ENCODE measurements at places on chromosomes 11 and 22.

- peak; percentile 93 for DNase-seq
Observed at GRCh38 chr22:21045585-21046294, at the start of gene LRRC74B. TSS of gene LRRC74B (plus strand) at chr22:21045946. CDS start at chr22:21045987, 41 bp downstream.

GRCh38 chr22:20798974-20799373, 25.1 kb downstream of the SERPIND1 start:
- DNase-seq, result no peak

DNA sequence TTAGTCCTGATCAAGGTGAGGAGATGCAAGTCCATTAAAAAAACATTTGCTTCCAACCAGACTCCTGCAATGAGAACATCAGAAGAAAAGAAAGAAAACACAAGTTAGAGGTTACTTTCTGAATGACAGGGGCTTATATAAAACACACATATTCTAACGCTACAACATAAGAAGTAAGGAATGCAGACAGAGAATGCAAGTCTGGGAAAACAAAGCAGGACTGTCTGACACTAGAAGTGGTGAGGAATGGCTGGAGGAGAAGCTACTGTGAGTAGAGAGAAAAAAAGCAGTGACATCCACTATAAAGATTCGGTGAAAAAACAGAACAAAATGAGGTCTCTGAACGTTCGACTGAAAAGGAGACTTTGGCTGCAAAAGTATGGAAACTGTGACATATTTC, 12.3 kb downstream of the TMEM216 start:
- no peak for DNase-seq

GRCh38 chr11:73961321-73961720, 10.5 kb downstream of the DNAJB13 start:
- peak; percentile 50 for DNase-seq

DNA sequence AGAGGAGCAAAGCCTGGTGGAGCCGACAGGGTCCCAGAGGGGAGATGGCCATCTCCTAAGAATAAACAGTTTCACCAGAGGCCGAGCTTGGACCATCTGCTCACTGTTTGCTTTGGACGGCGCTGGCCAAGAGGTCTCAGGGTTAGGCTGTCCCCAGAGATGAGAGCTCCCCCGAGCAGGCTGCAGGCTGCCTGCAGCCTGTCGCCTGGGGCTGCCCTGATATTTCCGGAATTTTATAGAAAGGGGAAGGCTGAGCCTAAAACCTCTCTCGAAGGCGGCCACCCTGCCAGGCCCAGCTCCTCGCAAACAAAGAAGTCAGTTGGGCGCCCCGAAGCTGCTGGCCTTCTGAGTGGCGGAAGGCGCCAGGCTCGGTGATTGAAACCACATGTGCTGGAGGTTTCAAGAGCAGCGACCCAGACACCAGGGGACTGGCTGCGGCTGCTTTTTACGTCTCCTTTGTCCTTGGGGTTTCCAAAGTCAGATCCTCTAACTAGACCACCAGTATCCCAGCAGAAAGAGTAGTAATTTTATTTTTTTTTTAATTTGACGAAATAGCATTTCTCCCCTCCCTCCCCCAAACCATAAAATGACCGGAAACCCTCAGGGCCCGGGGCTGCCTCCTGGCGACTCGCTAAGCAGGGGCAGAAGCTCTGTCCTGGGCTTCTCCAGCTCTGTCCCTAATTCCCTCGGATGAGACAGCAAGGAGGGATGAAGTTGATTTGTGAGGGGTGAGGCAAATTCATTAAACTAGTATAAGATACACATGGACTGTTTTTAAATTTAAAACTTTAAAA, 57.4 kb downstream of the CLMP start:
- DNase-seq, result peak; percentile 96

GRCh38 chr22:43152357-43153071, 1.2 kb downstream of the TSPO start:
- peak; percentile 56 for DNase-seq
